ENCODE measurements at places on chromosomes 4 and X. TPM values are rescaled to one million over a fixed set of nuclear protein-coding genes. Genes with fewer than 3 reads are reported as not detected.

DNA sequence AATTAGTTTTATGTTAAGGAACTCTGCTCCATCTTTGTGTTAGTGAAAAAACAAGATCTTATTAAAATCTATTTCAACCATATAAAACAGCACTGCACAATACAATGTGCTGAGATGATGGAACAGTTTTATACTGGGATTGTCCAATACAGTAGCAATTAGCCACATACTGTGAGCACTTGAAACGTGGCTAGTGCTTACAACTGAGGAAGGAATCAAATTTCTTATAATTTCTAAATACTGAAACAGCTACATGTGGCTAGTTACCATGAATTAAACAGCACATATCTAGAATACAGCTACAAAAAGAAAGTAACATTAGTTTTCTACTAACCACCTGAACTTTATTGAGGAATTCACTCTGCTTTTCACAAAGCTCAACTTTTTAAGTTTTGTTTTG is 14.7 kb downstream of the NFXL1 start:
- DNase-seq, result no peak

DNA sequence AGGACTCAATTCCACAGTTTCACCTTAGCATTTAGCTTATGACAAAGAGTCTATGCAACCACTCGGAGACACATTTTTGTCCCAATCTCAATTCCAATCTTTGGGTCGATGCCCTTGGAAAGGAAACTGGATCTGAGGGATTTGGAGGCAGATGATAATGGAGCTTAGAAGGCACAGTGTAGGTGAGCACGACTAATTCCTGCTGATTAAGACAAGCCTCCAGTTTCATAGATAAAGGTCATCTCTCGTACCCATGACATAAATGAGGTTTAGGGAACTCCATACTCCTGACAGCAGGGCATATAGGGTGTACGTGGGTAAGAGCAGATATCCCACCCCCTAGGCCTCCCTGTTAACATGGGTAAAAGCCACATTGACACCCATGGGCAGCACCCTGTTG is 24.4 kb upstream of the ZNF718 start:
- no peak for DNase-seq

DNA sequence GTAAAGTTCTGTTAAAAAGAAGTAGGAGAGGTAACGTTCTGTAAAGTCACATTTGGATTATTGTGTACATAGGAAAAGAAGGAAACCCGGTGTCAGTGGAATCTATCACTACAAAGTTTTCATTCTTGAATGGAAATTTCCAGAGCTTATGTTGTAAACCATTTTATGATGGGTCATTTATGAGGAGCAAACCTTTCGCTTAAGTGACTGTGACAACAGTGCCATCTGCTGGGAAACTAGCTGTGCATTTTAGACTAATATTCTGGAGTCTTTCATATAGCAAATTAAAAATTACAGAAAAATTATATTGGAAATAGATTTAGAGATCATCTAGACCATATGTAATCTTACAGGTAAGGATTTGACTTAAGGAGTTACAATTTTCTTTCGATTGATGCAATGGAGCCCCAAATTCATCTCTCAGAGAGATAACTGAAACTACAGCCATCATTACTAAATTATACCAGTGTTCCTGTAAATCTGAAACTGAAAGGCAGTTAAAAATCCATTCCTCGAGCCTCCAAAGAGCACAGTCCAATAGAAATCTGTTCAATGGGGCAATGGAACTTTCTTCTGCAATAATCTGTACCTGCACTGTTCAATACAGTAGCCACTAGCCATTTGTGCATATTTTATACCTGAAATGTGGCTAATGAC is 26.9 kb downstream of the ASB9 start:
- DNase-seq, result no peak

GRCh38 chr4:140935254-140935653 is 179.1 kb upstream of the TBC1D9 start:
- DNase-seq, result no peak

GRCh38 chr4:148573296-148573695 is 131.1 kb upstream of the NR3C2 start:
- DNase-seq, result no peak

GRCh38 chrX:103002576-103002975 is 61.4 kb downstream of the BEX1 start:
- no peak for DNase-seq

DNA sequence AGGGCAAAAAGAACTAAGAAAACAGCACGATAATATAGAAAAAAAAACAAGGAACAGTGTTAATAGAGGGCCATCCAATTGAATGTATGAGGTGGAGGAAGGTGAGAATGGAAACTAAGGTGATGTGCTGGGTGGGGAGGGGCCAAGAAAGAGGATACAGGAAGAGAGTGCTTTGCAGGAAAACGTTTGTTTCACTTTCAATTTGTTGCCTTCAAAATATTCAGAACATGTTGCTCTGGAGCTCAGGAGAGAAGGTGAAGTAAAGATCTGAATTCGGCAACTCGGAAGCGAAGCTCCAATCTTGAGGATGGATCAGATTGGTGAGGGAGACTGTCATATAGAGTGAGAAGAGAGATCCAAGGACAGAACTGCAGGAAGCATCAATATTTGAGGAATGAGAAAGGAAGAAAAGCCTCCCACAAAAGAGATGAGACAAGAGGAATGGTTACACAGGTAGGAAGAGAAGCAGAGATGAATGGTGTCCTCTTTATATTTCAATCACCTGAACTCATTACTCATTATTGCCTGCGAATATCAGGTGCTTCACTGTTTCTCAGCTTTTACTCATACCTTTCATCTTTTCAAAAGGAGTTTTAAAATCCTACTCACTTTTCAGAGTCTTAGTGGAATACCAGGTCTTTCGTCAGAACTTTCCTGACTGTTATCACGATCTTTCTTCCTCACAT is 14.7 kb upstream of the SEC24D start:
- no peak for DNase-seq

DNA sequence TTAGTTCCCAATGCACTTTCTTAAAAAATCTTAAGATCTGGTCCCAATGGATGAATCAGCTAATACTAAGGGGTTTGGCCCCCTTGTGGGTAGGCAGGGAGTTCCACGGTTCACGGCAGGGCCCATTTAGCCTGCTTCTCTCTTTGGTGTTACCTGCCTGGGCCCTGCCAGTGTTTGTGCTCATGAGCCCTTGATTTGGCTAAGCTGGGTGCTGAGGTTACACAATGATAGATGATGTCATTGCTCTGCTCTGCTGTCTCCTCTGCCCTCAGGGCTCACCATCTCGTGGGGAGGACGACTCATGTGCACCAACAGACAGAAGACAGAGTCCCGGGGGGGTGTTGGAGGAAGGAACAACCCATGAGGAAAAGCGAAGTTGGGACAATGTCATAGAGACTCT is 24.4 kb downstream of the RTL5 start:
- DNase-seq, result no peak

DNA sequence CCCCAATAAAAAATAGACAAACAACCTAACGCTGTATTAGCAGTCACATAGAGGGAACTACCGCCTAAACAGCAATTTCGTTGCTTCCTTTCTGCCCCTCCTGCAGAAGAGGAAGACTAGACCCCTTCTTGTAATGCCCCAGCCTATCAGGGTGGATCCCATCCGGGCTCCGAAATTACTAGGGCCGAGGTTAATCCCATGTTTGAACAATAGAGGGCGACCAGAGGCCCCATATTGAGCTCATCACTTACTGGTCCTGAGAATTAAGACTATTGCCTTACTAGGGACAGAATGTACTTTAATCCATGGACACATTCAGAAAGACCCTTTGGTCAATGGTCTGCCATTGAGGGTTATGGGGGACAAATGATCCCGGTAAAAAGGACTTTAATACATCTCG is 11.8 kb upstream of the ZNF630 start:
- no peak for DNase-seq

- no peak for DNase-seq
Observed at GRCh38 chrX:144918936-144919335, 328.4 kb upstream of the SPANXN1 start.

- DNase-seq, result no peak
Observed at GRCh38 chrX:39167791-39168190, 366.5 kb downstream of the MID1IP1 start.

DNA sequence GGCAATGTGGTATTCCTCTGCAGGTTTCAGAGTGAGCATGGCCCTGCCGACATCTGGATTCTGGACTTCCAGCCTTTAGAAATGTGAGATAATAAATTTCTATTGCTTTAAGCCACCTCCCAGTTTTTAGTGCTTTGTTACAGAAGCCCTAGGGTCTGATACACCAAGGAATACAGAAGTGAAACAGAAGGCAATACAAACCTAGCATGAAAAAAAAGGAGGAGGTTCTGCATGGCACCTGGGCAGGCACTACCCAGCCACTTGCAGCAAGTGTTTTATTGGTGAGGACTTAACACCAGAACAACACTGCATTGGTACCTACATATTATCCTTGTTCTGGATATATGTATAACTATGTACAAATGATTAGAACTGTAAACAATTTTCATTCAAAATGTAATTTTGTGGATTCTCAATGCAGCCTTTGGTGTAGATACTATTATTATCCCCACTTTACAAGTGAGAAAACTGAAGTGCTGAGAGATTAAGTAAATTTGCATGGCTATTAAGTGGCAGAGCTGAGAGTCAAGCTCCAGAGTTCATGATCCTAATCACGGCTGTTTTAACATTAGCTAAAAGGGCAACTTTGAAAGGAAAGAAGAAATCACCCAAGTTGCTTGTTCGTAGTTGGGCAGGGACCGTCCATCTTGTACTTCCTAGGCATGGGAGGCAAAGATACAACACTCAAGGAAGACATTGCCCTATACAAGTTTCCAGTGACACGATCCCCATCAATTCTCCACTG is 71.8 kb downstream of the IL21 start:
- no peak for DNase-seq

DNA sequence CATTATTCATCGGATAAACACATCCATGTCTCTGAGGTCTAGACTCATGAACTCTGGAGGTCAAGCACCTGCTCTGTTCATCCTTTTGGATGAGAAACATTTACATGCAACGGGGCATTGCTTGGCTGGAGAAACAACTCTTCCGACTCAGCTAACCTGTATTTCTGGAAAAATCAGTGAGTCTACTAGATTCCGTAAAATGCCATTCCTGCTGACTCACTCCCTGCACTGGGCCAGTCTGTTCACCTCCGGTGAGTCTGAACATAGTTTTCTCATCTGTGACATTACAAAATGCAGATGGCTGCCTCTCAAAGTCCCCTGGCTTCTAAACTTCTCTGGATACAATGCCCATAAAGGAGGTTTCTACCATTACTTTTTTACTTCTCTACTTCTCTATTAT is 185.7 kb upstream of the HS3ST1 start:
- DNase-seq, result peak; percentile 87

- peak; percentile 54 for DNase-seq
Observed at GRCh38 chr4:100738196-100739165, 220.7 kb upstream of the EMCN start.

DNA sequence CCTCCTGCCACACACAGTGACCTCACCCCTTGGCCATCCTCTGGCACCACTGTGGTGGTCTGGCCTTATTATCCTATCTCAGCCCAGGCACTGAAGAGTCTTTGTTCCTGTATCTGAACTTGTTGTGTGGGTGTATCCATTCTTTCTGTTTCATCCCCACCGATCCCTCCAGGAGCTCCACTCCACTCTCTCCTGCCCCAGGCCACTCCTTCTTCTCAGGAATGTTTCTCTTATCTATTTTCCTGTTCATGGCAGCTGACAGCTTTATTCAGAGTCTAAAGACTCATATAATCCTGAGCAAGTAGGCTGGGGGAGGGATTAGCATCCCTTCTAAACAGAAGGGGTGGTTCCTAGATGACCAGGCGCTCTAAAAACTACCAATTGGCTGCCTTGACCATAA is 150.0 kb downstream of the ANAPC10 start:
- DNase-seq, result no peak

- no peak for DNase-seq
Observed at GRCh38 chr4:45294464-45294863, 568.1 kb upstream of the GNPDA2 start.

GRCh38 chr4:159003420-159004253 is 99.2 kb upstream of the RAPGEF2 start:
- DNase-seq, result no peak

DNA sequence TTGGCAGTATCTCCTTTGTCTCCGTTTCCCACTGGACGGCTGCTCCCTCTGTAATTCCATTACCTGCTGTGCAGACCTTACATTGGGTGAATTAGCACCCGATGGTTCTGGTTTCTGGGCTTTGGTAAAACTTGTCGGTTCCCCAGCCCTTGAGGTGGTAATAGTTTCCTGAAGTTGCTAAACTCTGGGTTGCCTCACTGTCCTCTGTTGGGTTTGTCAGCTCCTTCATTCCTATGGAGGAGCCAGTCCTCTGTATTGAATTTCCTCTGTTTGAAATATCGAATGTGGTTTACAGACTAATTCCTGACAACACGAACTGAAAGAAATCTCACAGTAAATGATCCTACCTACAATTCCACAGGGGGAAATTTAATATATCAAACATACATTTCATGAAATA is 591.3 kb upstream of the FTHL17 start:
- DNase-seq, result no peak

Gene CENPVL1
- 0.07 TPM for total RNA-seq

Gene ETDB
- total RNA-seq, result not detected

Gene SPATA4
- total RNA-seq, result not detected

Gene HEPH
- total RNA-seq, result 0.65 TPM

Gene F9
- not detected for total RNA-seq

Gene ARX
- total RNA-seq, result not detected

Data from epithelial cell of proximal tubule (primary cell).